Activated CD8-positive, alpha-beta memory T cell treated with anti-CD3 and anti-CD28 coated beads for 1 hour (primary cell): ENCODE measurements at places on chromosomes 7 and 10.
A peak's percentile ranks its signal among the peaks of the same experiment; 100 is the strongest.

DNA sequence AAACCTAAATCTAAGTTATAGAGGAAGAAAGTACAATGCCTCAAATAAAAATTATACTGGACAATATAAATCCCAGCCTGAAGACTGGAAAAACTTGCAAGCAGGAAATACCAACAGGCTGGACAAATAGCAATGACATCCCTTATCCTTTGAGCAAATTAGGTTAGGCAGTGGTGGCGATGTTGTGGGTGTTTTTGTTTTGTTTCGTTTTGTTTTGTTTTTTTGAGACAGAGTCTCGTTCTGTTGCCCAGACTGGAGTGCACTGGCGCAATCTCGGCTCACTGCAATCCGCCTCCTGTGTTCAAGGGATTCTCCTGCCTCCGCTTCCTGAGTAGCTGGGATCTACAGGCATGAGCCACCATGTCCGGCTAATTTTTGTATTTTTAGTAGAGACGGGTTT lies 57.3 kb upstream of the TES start:
- no peak for DNase-seq

- DNase-seq: peak; percentile 69
These were observed 1.2 kb upstream of the PFKFB3 start for GRCh38 chr10:6201516-6201975.

- DNase-seq: no peak
These were observed 731.1 kb upstream of the C7orf33 start for GRCh38 chr7:147859486-147859885.

DNA sequence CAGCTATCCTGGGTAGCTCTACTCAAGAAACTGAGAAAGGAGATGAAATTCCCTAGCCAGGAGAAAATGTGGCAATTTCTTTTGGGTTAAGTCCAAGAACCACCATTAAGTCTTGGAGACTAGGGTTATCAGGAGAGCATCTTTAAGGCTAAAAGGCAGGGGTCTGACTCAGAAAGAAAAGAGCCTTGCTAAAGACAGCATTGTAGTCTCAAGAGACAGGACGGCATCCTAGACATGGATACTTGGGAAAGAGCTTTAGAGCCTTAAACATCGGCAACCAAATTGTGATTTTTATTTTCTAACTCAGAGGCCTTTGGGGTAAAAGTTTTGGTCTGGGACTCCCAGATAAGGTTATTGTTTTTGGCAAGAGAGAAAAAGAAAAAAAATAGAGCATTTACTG lies 83.1 kb downstream of the FAS start:
- DNase-seq: no peak

DNA sequence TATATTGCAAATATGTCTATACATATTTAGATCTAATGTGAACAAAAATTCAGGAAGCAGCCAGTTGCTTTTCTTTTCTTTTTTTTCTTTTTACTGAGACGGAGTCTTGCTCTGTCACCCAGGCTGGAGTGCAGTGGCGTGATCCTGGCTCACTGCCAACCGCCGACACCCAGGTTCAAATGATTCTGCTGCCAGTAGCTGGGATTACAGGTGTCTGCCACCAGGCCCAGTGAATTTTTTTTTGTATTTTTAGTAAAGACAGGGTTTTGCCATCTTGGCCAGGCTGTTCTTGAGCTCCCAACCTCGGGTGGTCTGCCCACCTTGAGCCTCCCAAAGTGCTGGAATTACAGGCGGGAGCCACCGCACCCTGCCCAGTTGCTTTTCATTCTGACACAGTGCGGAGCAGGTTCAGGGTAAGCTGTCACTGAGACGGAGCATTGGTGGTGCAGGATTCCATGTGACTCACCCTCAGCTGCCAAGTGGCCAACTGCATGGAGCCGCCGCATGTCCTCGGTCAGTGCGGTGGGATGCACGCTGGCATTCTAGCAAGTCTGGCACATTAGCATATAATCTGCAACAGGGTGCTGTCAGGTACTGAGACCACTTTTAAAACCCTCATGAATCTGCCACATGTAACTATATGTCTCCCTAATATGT lies 362.7 kb downstream of the DNAJB6 start:
- no peak for DNase-seq

DNA sequence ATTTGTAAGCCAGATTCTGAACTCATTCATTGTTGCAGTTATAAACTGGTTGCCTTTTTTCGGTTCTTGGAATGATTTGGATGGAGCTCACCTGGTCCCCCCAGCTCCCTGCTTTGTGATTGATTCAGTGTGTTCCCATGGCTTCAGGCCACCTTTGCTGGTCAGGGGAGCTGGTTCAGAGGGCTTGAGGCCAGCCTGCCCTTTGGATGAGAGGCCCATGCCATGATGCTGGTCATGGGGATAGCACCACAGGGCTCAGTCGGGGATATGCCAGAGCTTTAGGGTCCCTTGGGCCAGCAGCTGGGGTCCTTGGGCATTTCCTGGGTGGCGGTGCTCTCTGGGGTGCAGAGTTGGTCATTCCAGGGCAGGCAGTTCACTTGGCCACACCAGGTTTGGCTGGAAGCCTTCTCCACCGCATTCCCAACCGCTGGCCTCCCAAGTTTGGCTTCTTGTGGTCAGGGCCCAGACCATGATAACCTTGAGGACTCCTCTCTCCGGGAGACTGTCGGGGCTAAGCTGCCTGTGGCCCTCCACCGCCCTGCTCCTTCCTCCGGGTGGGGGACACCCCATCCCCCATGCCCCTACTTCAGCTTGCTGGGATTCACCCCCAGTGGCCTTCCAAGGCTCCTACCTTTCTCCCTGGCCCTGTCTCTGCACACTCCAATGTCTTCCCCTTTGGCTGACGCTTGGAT lies 65.1 kb downstream of the MGMT start:
- DNase-seq: no peak

DNA sequence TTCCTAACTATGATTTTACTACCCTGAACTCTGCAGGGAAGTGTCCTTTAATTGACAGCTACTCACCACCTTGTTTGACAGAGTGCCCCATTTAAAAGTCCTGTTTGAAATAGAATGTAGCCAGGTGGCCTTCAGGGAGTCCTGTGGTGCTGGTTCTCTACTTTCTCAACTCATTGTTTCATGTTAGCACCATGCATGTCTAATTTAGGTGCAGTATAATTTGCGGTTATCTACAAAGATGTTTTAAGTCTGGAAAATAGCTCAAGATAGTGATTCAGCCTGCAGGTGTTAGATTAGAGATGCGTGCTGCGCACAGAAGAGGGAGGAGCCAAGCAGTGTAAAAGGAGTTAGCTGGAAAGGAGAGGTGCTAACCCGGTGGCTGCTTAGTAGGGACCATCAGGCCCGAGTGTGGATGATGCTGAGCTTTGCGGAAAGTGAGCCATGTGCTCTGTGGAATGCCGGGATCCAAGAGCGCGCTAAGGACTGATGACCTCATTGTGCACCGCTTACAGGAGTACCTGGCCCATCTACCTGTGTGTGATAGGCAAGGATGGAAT lies 1.2 kb downstream of the CCM2 start:
- DNase-seq: no peak

DNA sequence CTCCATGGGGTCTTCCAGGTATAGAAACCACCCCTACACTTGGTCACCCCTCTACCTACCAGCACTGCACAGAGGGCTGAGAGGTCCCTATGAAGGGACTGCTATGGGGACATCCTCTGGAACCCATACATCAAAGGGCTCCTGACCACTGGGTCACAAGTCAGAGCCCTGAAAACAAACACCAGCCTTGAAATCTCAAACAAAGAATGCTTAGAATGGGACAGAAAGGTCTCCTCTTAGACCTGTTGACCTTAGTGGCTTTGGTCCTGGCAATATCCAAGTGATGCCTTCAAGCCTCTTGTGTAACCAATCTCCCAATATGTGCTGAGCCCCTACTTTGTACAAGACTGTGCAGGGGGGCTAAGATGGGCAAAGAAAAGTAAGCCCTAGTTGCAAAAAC lies 34.6 kb upstream of the DLX6 start:
- DNase-seq: no peak

DNA sequence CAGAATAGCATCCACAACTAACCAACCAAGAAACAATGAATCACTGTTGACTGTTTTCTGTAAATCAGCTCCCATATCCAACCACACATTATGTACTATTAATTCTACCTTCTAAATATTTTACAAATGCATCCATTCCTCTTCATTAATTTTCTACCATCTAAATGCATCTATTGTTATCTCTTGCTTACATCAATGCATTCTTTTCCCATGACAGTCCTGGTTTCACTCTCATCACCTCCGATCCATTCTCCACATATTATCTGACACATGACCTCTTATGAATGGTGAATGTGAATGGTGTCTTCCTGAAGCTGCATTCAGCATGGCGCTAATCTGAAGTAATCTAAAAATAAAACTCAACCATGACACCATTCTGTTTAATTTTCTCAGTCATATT lies 153.8 kb upstream of the CALCR start:
- no peak for DNase-seq

GRCh38 chr10:7038416-7038815 lies 372.4 kb downstream of the SFMBT2 start:
- DNase-seq: no peak

GRCh38 chr7:11931307-11931706 lies 99.3 kb upstream of the THSD7A start:
- no peak for DNase-seq

DNA sequence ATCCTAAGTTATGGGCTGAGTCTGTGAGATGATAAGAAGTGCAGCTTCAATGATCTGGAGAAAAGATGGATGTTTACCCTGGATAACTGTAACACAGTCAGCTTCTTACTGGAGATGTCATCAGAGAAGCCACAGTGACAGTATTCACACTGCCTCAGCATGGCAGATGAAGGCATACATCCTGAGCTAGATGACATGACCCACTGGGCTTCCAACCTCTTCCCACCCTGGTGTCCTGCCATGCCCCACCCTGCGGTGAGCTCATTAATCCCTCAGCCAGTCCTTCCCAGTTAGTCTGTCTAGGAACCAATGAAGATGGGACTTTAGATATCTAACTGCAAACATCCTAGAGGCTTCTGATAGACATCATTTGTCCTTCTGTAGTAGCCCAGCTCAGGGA lies 213.8 kb downstream of the TAX1BP1 start:
- no peak for DNase-seq

GRCh38 chr7:78465894-78466293 lies 667.3 kb downstream of the PHTF2 start:
- no peak for DNase-seq

DNA sequence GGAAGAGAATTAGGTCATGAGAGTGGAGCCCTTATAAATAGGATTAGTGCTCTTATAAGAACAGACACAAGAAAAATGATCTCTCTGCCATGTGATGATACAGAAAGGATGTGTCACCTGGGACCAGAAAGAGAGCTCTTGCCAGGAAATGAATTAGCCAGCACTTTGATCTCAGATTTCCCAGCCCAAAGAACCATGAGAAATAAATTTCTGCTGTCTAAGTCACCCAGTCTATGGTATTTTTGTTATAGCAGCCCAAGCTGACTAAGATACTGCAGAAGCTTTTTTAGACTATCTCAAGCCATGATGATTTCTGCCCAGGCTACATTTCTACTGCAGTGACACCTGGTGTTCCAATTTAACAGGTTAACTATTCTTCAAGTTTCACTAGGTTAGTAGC lies 84.8 kb downstream of the RSU1 start:
- DNase-seq: no peak

DNA sequence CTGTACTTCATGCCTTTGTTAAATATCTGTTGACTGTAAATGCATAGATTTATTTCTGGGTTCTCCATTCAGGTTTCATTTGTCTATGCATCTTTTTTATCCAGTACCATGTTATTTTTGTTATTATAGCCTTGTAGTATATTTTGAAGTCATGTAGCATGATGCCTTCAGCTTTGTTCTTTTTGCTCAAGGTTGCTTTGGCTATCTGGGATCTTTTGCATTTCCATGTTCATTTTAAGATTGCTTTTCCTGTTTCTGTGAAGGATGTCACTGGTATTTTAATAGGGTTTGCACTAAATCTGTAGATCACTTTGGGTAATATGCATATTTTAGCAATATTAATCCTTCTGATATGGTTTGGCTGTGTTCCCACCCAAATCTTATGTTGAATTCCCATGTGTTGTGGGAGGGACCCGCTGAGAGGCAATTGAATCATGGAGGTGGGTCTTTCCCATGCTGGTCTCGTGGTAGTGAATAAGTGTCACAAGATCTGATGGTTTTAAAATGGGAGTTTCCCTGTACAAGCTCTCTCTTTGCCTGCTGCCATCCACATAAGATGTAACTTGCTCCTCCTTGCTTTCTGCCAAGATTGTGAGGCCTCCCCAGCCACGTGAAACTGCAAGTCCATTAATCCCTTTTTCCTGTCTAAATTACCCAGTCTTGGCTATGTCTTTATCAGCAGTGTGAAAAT lies 302.8 kb upstream of the SEMA3C start:
- DNase-seq: no peak

DNA sequence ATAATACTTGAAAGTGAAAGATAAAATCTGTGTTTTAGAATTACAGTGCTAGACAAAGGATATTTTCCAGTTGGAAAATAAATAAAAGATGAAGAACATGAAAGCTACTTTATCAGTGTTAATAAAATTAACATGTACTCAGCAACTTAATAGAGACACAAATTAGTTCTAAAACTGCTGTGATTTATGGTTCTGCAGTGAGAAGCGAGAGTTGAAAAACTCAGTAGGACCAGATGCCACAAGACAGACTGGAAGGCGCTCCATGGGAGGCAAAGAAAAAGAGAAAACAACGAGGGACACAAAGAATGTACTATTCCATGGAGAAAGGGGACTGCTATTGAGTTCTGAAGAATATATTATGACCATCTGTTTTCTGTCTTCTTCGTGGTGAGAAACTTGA lies 590.4 kb downstream of the PHTF2 start:
- no peak for DNase-seq

- DNase-seq: no peak
These were observed 50.6 kb downstream of the IRF5 start for GRCh38 chr7:128988372-128988771.

DNA sequence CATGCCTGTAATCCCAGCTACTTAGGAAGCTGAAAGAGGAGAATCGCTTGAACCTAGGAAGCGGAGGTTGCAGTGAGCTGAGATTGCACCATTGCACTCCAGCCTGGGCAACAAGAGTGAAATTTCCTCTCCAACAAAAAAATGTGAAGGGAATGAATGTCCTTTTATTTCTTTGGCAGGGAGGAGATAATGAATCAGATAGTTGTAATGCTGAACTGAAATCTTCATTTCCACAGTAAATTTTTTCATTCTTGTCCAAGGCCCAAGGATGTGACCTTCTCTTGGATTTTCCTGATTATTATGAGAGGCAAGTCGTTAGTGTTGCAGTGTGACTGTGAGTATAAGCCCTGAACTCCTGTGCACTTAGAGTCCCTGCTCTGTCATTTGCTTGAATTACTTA lies 13.6 kb downstream of the STAMBPL1 start:
- no peak for DNase-seq

DNA sequence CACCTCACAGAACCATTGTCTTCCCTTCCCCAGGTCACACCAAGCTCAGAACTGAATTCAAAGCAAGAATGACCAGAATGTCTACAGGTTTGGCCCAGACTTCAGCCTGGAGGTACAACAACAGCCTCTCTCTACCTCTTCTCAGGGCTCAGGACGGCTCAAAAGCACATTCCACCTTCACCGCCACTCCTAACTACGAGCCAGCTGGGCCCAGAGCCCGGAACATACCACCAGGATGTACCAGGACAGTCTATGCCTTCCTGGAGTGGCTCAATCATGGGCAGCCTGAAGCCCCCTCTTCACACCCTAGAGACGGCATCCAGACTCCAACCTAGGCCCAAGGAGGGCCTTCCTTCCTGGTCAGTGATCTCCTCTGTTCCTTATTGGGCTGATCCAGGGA lies 41.6 kb downstream of the ANXA8 start:
- no peak for DNase-seq

GRCh38 chr7:47442605-47442865 lies 139.4 kb downstream of the TNS3 start:
- DNase-seq: no peak

GRCh38 chr10:86149257-86149656 lies 217.3 kb downstream of the GRID1 start:
- DNase-seq: no peak
